ENCODE measurements at places on chromosomes 5 and 9.

DNA sequence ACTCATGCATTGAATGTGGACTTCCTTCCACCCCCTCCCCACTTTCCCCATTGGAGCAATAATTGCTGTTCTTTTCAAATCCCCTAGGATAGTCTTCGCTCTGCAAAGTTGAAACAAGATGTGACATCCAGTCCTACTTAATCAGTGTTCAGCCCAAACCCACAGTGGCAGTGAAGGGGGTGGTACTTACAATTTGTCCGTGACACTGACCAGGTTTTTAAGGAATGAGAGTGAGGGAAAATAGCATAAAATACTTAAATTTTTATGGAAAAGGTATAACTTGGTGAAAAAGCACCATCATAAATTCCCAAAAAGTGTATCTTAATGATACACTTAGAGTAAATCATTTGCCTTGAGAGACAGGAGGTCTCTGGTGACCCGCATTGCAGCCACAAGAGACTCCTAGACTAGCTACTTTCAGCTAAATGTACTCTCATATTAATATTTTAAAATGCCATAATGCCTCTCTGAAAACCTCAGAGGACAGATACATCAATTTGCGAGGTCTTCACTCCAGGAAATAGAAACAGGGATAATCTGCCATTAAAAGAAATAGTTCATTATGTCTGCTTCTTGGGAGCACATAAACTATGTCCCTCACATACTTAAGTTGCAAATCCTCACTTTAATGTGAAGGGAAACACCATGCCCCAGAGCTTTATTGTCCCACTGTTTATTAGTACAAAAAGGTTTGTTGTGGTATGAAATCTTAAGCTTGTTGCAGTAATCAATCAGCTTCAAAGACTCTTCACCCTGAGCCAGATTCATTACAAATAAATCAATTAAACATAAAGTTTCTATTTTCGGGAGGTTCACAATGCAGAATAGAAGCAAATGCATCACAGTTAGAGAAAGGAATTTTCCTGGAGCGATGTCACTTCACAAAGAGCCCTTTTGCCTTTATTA, 343.6 kb upstream of the ISL1 start:
- no peak for DNase-seq

GRCh38 chr5:136026636-136027035, 2.2 kb upstream of the TGFBI start:
- no peak for DNase-seq

GRCh38 chr5:78360674-78360923, 182 bp downstream of the SCAMP1 start:
- DNase-seq, result no peak

- no peak for DNase-seq
These were observed 8.4 kb upstream of the HAND1 start for GRCh38 chr5:154486427-154486866.

DNA sequence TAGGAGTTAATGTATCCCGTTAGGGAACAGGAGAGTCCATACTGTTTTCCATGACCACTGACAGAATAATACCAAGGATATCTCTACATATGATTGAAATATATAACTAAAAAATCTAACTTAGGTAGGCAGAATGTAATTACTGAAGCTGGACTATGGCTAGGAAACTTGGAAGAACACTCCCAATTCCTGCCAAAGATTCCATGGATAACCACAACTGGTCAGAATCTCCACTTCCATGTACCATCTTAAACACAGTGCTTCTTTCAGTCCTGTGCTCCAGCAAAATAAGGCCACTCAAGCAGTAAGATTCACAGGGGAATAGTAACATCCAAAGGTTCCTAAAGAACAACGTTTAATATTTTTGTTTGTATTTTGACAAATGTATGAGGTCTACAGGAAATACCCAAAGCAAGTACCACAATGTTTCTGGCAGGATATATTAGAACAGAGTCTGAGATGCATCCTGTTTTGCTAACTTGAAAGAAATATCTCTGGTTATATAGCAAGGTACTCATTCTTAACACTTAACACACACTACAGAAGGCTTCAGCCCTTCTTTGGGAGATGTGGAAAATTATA, 295.0 kb downstream of the ADAMTS6 start:
- DNase-seq, result no peak

GRCh38 chr9:15426019-15426418, 3.3 kb downstream of the SNAPC3 start:
- no peak for DNase-seq

DNA sequence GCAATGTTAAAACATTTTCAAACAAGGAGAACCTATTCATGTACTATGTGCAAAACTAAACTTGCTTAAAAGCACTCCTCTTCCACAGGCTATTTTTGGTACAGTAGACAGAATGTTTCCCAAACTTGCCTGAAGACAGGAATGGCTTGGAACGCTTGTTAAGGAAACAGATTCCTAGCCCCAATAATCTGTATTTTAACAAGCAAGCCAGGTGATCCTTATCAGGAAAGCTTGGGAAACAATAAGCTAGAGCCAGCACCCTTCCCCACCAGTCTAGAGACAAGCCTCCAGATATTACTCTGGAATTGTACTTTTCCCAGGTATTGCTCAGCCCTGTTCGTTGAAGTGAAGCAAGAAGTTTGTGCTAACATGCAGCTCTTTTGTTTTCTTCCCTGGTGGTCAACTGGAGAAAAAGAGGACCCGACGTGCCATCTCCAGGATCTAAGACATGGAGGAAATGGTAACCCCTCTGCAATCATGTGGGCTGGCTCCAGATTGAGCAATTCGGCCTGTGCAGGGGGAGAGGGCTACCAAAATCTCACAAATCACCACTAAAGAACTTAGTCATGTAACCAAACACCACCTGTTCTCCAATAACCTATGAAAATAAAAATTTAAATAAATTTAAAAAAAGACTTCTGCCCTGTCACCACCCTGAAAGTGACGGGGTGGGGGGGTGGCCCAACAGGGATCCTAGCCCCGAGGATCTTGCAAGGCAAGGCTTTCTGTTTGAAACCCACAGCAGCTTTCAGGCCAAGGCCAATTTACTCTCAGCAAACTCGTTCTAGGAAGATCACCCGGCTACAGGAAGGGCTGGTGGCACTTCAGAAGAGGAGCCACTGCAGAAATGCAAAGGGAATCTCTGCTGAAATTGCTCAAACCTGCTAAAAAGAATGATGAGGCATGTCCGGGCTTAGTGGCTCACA, 48.6 kb downstream of the SHB start:
- DNase-seq, result no peak

DNA sequence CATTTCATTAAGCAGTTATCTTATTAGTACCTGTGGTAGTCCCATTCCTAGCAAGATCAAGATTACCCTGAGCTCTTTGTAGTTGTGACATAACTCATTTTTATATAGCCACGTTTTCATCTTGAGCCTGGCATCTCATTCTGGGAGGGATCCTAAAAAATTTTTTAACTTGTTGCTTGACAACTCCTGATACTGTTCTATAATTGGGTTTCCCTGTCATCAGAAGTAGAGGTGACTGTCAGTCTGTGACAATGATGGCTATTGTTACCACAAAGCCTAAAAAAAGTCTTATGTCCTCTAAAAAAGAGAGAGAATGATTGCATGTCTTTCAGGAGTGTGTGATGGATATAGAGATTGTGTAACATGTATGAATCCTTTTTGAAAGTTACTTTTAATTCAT, 164.8 kb downstream of the SGCD start:
- DNase-seq, result no peak

- DNase-seq, result no peak
These were observed 530 bp downstream of the UCK1 start for GRCh38 chr9:131530546-131530919.

DNA sequence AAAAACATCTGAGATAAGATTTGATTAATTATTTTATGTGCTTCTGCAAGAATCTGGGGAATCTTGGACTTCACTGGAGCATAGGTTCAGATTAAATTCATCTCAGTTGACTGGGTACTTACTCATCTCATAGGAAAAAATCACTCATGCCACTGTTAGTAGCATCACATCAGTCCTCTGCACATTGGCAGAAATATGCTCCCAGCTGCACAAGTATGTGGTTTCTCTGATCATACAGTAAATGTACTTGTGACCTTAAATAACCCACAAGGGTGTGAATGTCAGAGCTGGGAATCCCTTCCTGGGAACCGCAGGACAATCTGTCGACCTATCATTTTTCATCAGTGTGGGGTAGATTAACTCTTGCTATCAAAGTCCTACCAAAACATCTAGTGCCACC, 203.7 kb upstream of the SLC24A2 start:
- no peak for DNase-seq

DNA sequence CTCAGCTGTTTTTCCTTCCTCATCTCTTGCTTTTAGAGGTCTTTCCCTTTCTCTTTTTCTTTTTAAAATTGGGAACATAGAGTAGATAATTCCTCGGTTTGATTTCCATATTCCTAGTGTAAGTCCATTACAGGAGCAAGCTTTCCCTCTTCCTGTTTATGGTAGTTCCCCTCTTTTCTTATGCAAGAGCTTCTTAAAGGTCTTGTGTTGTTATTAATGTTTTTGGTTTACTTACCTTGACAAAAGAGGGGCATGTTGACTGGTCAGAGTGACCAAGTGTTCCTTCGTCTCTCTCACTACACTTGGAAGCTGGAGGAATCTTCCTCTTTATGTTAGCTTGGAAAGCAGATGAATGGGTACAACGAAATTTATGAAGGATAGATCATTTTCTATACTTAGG, 8.3 kb downstream of the ATG10 start:
- DNase-seq, result no peak

GRCh38 chr5:149878371-149878770, 66.2 kb downstream of the PDE6A start:
- DNase-seq, result no peak

- no peak for DNase-seq
These were observed 2.5 kb downstream of the FIBCD1 start for GRCh38 chr9:130936285-130937117.

- DNase-seq, result no peak
These were observed 61.7 kb downstream of the GLRA1 start for GRCh38 chr5:151862811-151863472.

DNA sequence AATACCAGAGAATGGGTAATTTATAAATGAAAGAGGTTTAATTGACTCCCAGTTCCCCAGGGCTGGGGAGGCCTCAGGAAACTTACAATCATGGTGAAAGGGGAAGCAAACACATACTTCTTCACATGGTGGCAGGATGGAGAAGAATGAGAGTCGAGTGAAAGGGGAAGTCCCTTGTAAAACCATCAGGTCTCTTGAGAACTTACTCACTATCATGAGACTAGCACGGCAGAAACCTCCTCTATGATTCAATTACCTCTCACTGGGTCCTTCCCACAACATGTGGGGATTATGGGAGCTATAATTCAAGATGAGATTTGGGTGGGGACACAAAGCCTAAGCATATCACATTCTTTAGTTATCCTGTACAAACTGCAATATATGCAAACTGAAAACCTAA, 609.4 kb downstream of the MTRR start:
- no peak for DNase-seq

- DNase-seq, result no peak
These were observed 25.7 kb downstream of the FRMPD1 start for GRCh38 chr9:37676411-37676830.

- DNase-seq, result no peak
These were observed 653.0 kb downstream of the MTRR start for GRCh38 chr5:8521991-8522390.

DNA sequence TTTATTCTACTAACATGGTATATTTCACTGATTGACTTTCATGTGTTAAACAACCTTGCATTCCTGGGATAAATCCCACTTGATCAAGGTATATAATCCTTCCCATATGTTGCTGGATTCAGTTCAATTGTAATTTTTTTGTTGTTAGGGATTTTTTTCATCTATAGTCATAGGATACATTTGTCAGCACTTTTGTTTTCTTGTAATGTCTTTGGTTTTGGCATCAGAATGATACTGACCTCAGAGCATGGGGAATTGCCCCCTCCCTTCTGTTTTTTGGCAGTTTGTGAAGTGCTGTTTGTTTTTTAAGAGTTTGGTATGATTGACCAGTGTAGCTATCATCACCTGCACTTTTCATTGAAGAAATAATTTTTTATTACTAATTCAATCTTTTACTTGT, 176.8 kb upstream of the RASEF start:
- no peak for DNase-seq

- no peak for DNase-seq
These were observed 112.8 kb upstream of the HMHB1 start for GRCh38 chr5:143699121-143699520.

DNA sequence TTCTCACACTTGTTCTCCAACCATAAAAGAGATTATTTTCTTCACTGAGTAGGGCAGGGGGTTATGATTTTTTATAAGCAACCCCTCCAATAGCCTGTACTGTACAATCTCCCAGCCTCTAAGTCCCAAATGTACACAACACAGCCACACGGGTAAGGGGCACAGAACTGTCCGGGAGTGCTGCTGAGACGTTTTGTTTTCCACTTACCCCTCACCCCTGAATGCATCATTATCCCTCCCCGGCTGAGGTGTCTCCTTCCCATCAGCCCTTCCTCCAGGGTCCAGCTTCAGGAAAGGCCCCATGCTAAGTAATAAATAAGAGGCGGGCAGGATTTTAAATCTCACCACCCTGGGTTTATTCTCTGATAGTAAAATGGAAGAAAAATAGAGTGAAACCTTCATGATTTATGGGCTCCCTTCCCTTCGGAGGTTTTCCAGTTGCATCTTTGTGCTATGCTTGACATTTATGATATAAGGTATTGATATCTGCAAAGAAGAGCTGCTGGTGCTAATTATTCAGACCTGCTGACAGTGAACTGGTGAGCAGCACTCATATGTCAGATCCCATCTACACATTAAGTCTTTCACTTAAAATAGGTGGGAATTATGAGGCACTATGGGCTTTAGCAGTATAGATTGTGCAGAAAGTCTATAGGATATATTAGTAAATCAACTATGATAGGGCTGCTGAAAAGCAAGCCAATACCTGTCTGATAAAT, 67.2 kb upstream of the MEGF10 start:
- DNase-seq, result no peak

GRCh38 chr5:105885266-105885665, 1785.5 kb downstream of the EFNA5 start:
- DNase-seq, result no peak

DNA sequence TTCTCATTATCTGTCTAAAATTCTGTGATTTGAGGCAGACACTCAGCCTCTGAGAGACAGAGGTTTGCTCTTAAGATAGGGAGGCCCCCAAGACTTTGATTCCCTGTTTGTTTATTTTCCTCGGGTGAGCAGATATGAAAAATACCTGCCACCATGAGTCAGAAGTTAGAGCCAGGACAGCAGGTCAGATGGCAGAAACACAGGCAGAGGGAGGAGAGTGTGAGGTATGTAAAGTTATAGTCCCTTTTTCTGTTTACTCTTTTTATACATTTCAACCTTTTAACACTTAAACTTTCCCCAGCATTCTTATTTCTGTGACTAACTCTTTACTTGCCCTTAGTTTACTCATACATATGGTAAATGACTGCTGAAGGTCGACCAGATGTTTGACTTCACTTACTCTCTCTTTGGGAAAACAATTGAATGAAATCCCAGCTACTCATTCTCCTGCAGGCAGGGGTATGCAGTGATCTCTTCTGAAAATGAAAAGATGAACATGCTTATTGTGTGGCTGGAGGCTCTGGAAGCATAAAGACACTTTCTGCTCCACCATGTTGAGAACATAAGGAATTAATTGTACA, 383.8 kb downstream of the NTRK2 start:
- no peak for DNase-seq
